ENCODE measurements at places on chromosomes 6 and 20.
A peak's percentile ranks its signal among the peaks of the same experiment; 100 is the strongest.

DNA sequence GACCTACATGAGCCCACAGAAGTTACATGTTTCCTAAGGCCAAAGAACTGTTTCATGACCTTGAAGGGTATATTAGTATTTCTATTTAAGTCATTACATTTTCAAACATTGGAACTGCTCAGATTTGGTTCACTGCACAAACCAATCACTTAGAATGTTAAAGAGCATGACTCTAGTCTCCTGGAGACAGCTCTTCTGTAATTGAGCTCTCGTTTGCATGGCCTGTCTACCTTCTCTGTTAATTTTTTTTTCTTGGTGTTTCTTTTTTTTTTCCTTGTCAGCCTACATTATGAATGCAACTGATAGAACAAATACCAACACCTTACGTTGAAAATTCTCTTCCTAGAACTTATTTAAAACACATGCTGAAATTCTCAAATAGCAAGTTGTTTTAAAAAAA lies 860.2 kb upstream of the MAP3K7 start:
- no peak for DNase-seq

DNA sequence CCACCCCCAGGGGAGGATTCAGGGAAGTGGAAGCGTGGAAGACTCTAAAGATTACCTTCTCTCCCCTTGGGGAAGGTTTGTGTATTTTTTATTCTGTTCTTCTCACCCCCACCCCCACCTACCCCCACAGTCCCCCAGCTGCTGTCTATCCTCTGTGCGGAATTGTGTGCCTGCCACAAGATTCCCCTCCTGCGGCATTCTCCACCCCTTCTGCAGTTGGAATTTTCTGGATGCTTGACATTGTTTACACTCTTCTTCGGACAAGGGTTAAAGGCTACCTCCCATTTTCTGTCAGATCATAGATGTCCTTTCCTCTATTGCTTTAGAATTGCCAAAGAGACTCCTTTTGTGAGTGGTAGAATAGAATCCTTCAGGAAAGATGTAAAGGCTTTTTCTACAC lies 60.4 kb upstream of the EDN3 start:
- no peak for DNase-seq

DNA sequence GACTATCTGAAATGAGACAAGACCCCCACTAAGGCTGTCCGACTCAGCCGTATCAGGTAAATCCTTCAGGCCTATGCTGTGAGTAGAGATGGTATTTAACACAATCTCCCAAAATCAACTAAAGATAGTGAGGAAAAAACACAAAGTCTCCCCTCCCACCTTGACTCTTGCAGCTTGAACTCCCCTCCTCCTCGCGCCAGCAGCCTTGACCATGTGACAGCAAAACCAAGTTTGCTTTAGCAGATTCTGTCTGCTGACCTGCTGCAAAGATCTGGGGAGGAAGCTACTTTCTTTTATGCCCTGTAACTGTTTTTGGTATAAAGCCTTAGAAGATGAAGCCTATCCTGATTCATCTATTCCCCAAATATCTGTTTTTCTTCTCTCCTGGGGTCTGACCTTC lies 509.5 kb downstream of the CDH26 start:
- DNase-seq: no peak

GRCh38 chr20:35451295-35451694 lies 4.1 kb upstream of the CEP250 start:
- no peak for DNase-seq

DNA sequence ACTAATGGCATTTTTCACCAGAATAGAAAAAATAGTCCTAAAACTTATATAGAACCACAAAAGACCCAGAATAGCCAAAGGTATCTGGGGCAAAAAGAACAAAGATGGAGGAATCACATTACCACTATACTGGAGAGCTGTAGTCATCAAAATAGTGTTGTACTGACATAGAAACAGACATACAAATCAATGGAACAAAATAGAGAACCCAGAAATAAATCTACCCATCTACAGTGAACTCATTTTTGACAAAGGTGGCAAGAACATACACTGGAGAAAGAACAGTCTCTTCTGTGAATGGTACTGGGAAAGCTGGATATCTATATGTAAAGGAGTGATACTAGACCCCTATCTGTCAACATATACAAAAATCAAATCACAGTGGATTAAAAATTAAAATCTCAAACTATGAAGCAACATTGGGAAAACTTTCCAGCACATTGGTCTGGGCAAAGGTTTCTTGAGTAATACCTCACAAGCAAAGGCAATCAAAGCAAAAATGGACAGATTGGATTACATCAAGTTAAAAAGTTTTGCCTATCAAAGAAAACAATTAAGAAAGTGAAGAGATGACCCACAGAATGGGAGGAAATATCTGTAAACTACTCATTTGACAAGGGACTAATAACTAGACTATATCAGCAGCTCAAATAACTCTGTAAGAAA lies 120.5 kb downstream of the MEI4 start:
- DNase-seq: no peak

DNA sequence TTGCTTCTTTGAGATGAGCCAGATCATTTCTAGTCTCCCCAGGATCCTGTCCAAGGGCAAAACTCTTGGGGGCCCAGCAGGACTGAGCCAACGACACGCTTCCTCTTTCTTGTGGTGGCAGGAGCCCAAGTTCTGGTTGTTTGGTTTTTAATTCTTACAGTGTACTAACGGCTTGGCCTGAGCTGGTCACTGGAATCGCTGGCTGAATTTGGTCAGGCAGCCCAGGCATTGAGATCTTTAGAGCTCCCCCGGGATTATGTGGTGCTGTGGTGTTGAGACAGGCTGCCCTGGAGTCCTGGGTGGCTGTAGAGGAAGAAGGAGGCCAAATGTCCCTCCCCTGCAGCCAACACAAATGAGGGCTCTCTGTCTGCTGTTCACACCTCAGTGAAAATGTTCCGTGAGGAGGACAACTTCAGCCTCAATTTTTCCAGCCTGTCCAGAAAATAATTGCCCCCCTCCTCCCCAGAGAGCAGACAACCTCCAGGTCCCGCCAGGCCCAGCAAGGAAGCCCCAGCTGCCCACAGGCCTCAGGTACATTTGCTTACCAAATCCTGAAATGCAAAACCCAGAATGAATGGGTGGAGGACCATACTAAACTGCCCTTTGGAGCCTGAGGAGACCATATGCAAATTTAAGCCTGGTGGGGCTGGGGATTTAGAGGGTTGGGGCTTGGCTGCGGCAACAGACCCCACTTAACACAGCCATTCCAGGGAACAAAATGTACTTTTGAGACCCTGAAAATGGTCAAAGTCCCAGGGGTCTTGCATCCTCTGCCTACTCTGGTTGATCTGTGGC lies 23.6 kb downstream of the BNIP5 start:
- no peak for DNase-seq

- DNase-seq: no peak
Observed at GRCh38 chr20:45426320-45427016, 10.5 kb downstream of the PIGT start.

- DNase-seq: no peak
Observed at GRCh38 chr20:58908221-58908620, 55.7 kb downstream of the GNAS start.

DNA sequence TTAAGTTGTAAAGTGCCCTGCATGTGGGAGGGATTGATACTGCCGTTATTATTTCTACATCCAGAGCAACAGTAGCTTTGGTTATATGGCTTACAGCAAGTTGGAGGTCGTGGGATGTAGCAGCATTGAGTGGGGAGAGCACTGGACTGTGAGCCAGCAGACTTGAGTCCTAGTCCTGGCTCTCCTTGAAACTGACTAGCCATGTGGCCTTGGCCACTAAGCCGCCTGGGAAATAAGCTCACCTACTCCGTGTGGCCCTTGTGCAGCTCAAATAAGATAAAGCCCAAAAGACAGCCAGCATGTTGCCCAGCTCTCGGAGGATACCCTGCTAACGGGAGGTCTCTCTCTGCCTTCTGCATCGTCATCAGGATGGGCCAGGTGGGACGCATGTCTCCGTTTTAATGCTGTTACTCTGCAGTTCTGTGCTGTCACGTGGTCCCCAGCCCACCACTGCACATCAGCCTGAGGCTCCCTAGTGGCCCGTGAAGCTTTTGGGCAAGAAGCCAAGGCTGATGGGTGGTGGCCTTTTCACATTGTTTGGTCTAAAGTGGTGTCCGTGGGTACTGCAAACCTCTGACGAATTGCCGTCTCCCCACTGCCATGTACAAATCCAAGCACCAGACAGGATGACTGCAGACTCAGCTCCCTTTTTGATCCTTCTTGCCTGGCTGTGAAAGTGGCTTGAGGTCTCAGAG lies 7.9 kb downstream of the EPB41L1 start:
- peak; percentile 81 for DNase-seq

DNA sequence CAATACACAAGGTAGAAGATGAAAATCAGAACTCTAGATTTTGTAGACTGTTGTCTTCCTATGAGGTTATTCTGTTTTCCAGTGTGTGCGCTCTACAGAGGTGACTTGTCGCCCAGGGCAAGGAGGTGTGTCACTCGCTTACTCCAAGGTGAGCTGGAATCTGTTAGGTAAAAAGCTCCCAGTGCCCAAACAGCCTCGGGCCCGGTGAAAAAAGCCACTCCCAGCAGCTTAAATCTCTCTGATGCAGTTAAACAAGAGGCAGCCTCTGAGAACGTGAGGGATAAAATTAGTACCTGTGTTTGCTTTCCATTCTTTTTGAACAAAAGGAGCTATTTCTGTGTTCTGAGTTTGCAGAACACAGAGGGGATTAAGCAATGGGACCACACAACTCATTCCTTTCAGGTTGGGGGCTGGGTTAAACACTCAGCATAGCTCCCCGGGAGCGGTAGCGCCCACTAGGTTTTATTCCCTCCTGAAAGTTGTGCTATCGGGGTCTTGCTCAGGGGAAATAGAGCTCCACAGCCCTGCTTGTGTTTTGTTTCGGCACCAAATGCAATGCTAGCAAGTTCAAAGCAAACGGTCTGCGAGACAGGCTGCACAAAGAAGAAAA lies 181.2 kb downstream of the FOXA2 start:
- peak; percentile 60 for DNase-seq

- DNase-seq: no peak
Observed at GRCh38 chr6:37985355-37985754, 165.8 kb downstream of the ZFAND3 start.

- no peak for DNase-seq
Observed at GRCh38 chr6:73079611-73079955, 145.7 kb downstream of the KHDC1L start.

GRCh38 chr6:127118298-127119101 lies at the start of gene RSPO3:
Gene RSPO3 (plus strand): TSS chr6:127118671. CDS start chr6:127119193, 522 bp downstream.
- DNase-seq: peak; percentile 13

GRCh38 chr6:112296694-112297093 lies 42.3 kb upstream of the LAMA4 start:
- DNase-seq: no peak

GRCh38 chr6:159884720-159885119 lies 6.1 kb upstream of the MAS1 start:
- no peak for DNase-seq

DNA sequence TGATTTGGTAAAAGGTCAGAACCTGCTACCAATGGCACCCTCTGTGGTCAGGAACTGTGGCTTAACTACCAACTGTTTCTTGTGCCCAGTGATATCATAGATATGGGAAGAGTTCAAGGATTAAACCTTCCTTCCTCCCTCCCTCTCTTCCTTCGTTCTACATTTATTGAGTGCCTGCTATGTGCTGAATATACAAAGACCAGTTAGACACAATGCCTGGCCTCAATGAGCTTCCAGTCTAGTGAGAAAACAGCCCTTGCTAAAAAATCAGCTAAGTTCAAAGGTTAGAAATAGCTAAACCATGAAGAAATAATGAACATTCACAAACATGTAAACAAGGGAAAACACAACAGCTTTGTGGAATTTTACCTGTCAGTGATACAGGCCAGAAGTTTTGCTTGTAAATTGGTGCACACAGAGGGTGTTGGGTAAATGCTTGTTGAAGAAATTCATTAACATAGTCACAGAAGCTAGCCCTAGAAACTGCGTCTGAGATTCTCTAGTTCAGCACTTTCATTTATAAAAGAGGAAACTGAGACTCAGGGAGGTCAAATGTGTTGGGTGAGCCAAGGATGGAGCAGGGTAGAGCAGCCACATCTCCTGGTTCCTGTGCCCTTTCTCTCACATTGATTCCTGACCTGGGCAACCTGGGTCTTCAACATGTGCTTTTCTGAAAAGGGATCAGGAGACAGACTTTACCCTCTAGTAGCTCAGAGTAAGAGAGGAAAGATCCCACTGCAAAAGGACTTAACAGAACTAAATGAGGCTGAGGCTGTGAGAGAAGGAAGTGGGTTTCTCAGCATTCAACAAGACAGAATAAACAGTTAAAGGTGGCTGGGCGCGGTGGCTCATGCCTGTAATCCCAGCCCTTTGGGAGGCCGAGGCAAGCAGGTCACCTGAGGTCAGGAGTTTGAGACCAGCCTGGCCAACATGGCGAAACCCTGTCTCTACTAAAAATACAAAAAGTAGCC lies 14.4 kb upstream of the FOXO3 start:
- no peak for DNase-seq

- no peak for DNase-seq
Observed at GRCh38 chr6:160141001-160141726, 19.5 kb downstream of the SLC22A1 start.

DNA sequence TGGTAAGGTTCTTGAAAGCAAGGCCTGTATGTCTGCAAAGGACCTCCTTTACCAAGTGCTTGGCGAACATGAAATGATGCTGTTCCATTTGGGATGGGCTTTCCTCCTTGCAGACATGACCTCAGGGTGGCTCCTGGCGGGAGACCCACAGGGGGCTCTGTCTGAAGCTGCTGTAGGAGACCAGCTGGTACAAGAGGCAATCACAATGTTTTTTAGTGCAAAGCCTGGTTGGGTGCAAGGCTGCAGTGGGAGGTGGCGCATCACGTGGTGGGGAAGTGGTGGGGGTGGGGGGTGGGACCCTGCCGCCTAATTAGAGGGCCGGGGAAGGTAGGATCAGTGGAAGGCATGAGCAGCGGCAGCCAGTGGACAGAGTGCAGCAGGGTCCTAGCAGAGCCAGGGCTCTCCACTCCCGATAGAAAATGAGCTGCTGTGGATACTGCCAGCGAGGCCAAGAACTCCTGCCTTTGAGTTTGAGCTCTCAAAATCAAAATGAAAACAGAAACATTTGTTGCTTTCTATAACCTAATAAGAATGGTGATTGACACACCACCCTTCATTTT lies 9.1 kb upstream of the ARMC2 start:
- DNase-seq: no peak

DNA sequence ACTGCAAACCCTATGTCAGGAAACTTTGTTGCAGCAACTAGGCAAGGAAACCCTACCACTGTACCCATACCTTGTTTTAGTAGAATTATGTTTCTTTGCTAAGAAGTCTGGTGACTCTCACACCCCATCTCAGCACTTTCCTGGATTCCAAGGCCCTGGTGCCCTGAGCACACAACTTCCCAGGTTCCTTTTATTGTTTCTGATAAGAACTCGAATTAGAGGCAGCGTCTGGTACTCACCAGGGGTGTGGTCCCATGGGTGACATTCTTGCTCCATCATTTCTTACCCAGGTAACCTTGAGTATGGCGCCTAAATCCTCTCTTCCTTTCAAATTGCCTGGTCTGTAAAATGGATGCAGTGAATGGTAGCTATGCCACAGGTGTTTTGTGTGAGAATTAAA lies 34.1 kb downstream of the MYB start:
- DNase-seq: no peak

GRCh38 chr6:7787137-7787608 lies 61.3 kb downstream of the BMP6 start:
- DNase-seq: no peak

Measured in SJCRH30 (cell line).